ENCODE measurements at places on chromosomes 6 and 20. TPM values are rescaled to one million over a fixed set of nuclear protein-coding genes. Genes with fewer than 3 reads are reported as not detected.

DNA sequence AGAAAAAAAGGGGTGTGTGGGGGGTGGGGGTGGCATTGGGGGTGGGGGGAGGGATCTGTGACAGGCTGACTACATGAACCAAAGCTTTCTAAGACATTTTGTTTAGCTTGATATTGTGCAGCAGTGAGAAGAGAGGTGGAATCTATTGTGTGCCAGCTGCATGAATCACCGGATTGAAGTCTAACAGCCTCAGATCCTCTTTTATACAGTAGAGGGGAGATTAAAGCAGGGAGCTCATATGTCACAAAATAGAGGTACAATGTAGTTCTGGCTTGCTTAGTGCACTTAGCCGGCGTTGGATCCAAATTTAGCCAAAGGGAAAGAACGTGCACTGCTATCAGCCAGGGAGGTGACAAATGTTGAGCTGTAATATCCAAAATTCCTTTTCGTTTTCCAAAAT lies 404.2 kb upstream of the CITED2 start:
- DNase-seq: no peak

The FAM209A gene
- 0.42 TPM for total RNA-seq

DNA sequence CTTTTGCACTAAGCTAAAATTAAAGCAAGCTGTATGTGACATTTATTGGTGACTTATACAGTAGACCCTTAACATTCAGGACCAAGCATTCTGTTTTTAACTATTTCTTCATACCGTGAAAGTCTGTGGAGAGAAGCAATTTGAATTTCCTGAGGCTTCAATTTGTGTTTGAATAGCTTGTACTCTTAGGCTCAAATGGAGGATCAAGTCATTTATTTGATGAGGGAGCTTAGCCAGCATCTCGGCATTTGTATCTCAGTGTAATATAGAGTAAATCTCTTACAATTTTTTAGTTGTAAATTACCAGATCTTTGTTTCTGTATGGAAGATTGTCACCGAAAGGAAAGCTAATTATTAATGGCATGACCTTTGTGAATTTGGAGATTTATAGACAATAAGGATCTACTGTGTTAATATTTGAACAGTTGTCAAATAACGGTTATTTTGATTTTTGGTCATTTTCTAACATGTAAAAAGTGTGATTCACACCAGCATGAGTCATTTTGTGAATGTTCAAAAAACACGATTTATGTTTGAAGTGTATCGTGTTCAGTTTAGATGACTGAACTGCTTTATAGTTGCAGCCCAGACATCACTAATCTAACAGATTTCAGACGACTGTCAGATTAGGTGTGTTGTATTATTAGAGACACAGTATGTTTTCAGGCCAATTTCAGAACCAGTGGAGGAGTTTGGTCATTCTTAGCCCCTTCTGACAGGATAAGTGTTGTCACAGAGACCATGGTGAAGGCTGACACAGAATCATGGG lies 332.9 kb downstream of the CDKAL1 start:
- DNase-seq: no peak

DNA sequence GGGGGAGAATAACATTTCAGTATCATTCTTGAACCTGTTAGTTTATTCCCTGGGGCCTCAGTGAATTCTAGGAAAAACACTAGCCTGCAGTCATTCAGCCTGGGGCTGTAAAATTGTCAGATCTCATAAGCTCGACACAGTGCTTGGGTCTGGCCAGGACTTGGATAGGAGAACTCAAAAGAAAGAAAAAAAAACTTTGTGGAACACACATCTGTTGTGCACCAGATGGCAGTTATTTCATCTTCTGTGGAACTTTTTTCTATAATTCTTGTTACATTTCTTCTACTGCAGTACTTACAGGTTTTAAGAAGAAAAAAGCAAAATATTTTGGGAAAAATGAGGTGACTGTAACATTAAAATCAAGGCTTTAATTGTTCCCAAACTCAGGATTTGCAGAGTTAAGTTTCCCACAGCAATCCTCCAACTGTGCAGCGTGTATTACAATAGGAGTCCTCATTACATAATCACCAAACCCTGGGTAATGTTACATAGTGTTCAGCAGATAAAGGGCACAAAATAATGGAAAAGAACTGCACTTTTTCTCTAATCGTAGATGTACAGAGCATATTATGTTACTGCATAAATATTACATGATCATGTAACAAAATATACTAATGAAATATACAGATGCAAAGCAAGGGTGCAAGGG lies 531.1 kb upstream of the CITED2 start:
- no peak for DNase-seq

DNA sequence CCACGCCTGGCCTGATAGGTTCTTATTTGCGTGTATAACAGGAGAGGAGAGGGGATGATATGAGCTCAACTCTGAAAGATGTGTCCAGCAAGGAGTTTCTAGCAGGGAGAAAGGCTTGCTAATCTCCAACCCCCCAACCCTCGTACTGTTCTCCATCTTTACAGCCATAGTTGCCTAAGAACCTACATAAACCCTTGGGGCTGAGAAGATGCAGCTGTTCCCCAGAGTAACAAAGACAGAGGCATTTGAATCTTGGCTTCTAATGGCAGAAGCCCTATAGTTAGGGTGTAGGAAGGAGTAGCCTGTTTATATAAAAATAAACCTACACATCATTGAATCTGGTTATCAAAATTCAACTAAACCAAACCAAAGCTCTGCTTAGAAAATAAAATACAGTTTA lies 631.4 kb upstream of the SLC35B3 start:
- DNase-seq: no peak

The LY6G5C gene
- 5.0 TPM for total RNA-seq

DNA sequence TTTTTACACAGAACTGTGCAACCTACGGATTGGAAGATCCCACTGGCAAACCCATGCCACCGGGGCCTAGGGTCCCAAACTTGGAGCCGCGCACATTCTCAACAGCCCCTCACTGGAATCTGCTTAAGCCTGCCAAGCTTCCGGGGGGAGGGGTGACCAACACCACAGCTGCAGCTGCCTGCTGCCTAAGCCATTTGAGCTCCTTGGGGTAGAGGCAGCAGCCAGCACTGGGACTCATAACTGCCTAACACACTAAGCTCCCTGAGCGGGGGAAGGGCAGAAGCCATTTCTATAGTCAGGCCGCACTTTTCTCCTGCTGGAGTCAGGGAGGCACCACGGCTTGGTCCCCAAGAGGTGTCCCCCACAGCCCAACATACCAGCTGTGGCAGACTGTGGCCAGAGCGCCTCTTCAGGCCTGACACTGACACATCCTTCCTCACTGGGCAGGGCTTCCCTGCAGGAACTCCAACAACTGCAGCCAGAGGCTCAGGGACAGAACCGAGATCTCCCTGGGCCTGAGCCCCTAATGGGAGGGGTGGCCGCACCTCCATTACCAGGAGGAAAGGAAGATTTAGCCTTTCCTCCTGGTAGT lies 270.3 kb upstream of the ECI2 start:
- DNase-seq: no peak

DNA sequence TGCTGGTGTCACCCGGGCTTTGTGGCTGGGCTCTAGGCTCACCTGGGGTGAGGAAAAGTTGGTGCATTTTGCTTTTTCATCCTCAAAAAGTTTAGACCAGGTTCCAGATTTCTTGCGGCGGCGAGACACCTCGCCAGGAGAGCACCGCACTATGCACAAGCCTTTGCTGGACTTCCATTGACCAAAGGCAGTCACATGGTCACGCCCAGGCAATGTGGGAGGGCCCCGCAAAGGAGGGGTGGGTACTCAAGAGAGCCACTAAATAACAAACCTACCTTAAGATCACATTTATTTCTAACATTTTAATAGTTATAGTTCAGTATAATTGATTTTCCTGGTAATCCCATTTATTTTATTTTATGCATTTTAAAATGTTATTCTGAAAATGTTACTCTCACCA lies 3.0 kb upstream of the KIF16B start:
- DNase-seq: no peak

- no peak for DNase-seq
These were observed 38.5 kb upstream of the AHI1 start for GRCh38 chr6:135535989-135536414.

The SLC35D3 gene
- not detected for total RNA-seq

The KHDC1L gene
- not detected for total RNA-seq

DNA sequence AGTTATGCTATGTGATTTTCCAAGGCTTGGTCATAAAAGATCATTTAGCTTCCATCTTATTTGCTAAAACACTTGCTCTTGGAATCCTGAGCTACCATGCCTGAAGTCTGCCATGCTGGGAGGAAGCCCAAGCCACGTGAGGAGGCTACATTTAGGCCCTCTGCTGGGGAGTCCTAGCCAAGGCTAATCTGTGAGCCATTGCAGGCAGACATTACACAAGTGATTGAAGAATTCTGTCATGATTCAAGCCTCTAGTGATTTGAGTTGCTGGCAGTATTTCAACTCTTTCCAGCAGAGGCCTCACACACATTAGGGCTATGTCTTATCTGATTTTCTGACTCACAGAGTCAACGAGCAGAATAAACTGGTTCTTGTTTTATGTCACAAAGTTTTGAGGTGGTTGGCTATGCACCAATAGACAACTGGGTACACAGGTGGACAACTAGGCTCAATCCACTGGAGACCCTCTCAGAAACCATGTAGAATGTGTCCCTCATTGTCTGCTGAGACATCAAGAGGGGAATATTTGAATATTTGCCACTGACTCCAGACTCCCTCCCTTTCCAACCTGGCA lies 227.2 kb upstream of the SULF2 start:
- peak; percentile 15 for DNase-seq

The SLC35B2 gene
- 88.4 TPM for total RNA-seq

The TSBP1 gene
- total RNA-seq: not detected

- no peak for DNase-seq
These were observed 19.2 kb upstream of the HAO1 start for GRCh38 chr20:7959484-7959883.

- DNase-seq: no peak
These were observed 102.3 kb downstream of the EDN1 start for GRCh38 chr6:12392490-12392889.

DNA sequence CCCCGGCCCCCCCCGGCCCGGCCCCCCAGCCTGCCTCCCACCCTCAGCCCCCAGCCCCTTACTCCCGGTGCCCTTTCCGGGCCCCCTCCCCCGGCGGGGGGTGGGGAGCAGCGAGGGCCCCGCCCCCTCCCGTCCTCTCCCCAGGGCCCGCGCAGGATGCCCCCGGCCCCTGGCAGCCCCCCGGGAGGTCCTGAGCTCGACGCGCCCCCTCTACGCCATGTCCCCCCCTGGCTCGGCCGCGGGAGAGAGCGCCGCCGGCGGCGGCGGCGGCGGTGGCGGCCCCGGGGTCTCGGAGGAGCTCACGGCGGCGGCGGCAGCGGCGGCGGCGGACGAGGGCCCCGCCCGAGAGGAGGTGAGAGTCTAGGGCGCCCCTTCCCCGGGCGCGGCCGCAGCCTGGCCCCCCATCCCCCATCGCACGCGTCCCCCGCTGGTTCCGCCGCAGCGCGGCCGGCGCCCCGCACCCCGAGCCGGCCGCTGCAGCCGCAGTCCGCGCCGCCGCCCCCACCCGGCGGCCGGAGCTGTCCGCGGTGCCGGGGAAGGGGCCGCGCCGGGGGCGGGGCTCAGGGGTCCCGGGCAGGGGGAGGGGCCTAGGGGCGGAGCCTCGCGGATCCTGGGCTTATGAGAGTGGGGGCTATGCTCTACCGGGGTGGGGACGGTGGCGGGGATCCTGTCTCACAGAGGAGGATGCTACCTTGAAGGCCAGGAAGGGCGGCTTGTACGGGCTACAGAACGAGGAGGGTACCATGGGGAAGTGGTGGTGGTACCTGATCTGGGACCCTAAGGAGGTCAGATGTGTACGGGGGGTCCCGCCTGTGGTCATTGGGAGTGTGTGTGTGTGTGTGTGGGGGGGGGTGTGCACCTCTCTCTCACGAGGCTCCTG lies 516 bp downstream of the TMEM151B start:
- DNase-seq: no peak

The PRRT1 gene
- total RNA-seq: 2.1 TPM

GRCh38 chr6:37432590-37432915 lies 468 bp upstream of the CMTR1 start:
- DNase-seq: no peak

DNA sequence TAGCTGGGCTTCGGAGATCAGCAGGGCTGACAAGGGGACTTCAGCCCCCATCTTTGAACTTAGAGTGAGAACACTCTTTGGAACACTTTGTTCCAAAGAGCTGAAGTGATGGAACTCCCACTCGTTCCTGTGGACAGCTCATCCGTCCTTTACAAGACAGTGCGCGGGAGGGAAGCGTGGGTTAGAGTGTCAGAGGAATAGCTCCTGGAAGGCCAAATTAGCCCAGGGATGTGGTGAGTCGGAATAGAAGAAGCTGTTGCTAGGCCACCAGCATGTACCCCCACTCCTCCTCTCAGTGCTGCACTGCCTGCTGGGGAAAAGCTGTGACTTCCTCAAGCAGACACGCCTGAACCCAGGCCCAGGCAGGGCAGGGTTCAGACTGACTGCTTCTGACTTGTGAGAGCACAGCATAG lies 1.7 kb downstream of the SDCBP2 start:
- peak; percentile 44 for DNase-seq

DNA sequence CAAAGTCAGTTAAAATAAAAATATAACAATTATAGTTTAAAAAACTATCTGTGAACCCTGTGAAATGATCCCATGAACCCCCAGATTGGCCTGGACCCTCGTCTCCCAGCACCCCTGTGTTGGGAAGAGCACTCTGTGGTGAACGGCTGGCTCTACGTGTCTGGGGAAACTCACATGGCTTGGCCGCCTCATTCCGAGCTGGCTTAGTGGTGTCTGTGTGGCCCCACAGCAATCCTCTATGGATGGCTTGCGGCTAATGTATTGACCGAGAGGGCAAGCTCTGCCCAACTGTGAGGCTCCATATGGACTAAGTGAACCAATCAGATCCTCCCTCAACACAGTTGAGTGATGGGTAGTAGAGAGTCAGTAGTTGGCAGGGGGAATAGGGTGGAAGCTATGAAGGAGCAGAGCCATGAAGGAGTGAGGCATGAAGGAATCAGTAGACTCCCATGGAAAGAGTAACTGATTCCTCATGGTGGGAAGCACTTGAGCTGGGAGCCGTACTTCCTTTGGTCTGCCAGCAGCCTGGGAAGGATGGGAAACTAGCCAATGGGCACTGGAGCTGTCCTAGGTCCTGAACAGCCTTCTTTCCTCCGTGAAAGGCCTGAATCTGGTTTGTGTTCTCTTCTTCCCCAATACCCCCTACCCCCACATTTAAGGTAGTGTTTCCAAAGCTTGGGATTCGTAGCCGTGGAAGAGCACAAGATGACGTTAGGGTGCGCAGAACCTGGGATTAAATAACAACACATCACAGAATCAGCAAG lies 21.6 kb upstream of the ZNF831 start:
- DNase-seq: no peak

The TRIM38 gene
- 8.0 TPM for total RNA-seq

The DOK5 gene
- total RNA-seq: 6.6 TPM

- DNase-seq: no peak
These were observed 774.4 kb downstream of the HDGFL1 start for GRCh38 chr6:23343610-23344306.

The ANGPT4 gene
- not detected for total RNA-seq

The DLK2 gene
- not detected for total RNA-seq

GRCh38 chr20:1449370-1449769 lies 17.3 kb downstream of the NSFL1C start:
- DNase-seq: no peak

DNA sequence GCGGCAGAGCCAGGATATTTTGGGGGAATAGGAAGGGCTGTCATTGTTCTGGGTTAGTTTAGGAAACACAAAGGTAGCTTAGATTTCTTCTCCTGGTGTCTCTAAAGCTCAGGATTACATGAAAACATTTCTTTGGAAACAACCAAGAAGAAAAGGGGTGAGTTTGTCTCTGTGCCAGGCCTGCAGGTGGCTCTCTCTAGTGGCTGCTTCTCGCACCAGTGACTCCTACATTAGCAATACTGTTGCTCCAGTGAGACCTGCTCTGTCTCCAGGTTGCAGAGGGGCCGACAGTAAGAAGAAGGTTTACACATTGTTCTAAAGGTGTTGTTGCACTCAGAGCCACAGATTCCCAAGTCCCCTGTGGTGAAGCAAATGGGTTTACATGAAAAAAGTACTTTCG lies 104.6 kb upstream of the GLP1R start:
- no peak for DNase-seq

Measured in osteocyte (in vitro differentiated cells).